Right cardiac atrium (tissue), 5 donors: ENCODE measurements at places on chromosomes 11 and 22. TPM values are rescaled to one million over a fixed set of nuclear protein-coding genes. Genes with fewer than 3 reads are reported as not detected.

The MS4A7 gene
- 36.6 TPM for total RNA-seq

The GNAZ gene
- total RNA-seq = 2.8 TPM

The SAA4 gene
- not detected for total RNA-seq

The YAP1 gene
- 103 TPM for total RNA-seq

The CYB5R2 gene
- 1.6 TPM for total RNA-seq

The NCF4 gene
- total RNA-seq = 6.6 TPM

The PHF21B gene
- 1.4 TPM for total RNA-seq

The F2 gene
- not detected for total RNA-seq

The DLG2 gene
- 9.4 TPM for total RNA-seq

The KCNA4 gene
- total RNA-seq = 0.45 TPM

The ELF5 gene
- not detected for total RNA-seq

The OMP gene
- total RNA-seq = not detected
